ACHN (cell line): ENCODE measurements at places on chromosomes 5 and 9.
A peak's percentile ranks its signal among the peaks of the same experiment; 100 is the strongest.

GRCh38 chr5:32020946-32021345, 153.2 kb downstream of the GOLPH3 start:
- DNase-seq, result no peak

- peak; percentile 33 for DNase-seq
These were observed 68.3 kb downstream of the LPAR1 start for GRCh38 chr9:110969971-110970386.

GRCh38 chr5:120818128-120818527, 354.0 kb downstream of the PRR16 start:
- no peak for DNase-seq

GRCh38 chr5:39001683-39002082, 72.5 kb downstream of the RICTOR start:
- DNase-seq, result no peak

DNA sequence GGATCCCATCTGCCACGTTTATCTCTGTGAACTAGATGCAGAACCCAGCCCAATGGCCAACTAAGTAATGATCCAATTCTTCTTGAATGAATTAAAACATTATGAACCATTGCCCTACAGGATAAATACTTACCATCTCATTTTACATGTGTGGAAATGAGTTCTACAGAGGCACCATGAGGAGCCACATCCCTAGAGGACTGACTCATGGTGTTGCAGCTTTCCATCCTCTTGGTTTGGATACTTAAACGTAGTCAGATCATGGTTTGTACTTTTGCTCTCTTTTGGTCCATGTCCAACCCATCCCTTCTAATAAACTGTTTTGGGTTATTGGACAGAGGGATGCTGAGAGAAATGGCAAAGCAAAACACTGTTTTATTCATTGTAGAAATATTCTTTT, 484.8 kb downstream of the EBF1 start:
- DNase-seq, result no peak

DNA sequence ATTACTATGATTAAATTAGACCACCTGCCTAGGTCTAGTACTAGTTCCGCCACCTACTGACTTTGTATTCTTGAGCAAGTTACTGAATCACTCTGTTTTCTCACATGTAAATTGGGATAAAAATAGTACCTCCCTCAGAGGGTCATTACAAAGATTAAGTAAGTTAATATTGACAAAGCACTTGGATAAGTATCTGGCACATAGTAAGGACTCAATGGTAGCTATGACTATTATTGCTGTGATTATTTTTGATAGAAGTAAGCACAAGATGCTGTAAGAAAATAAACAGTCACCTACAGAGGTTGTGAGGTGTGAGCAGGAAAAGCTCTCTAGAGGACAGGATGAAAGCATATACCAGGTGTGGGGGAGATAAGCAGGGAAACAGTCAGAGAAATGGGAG, 173.1 kb upstream of the PAPPA start:
- no peak for DNase-seq

DNA sequence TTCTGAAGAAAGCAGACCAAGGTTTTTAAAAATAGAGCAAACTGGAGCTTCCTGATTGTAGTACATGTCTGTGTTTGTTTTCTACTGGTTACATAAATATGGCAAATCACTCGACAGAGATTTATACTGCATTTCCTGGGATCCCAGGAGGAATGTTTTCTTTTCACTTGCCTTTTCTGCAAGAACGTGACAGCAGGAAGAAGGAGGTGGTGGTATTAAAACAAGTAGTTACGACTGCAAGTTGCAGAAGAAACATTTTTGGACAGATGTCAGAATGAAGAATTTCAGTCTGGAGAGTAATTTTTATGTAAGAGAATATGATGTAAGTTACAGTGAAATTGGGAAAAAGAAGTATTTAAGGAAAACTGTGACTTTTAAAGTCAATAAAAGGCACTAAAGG, 253.7 kb upstream of the NFIL3 start:
- DNase-seq, result no peak

DNA sequence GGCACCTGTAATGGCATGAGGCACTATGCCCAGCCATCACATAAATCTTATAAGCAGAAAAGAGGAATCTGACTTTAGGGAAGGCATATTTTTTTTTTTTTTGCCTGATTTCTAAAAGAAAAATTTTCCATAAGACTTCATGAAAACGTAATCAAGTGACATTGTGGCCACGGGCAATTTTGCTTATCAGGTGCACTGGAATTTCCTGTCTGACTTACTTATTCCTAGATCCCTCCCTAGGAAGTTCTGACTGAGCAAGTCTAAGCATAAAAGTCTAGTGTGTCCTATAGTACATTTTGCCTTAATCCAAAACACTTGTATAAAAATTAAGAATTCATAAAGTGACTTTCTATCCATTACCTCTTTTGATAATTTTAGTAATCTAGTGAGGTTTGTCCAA, 12.5 kb downstream of the C5orf46 start:
- DNase-seq, result no peak

- no peak for DNase-seq
These were observed 139.3 kb downstream of the LHFPL2 start for GRCh38 chr5:78509145-78509865.

DNA sequence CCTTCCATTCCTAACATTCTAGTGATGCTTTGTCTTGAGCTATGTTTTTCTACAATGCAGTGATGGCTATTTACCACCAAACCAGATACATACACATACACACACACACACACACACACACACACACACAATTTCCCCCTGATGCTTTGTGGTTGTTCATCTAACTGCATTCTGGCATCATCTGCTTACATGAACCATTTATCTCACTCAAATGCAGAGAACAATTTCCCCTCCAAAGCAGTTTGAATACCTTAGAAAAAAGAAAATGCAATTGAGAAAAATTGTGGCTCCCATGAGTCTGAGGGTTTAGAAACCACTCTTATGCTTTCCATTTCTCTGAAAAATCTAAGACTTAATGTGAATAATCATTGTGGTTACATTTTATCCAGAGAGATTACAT, 1024.8 kb downstream of the TLE4 start:
- no peak for DNase-seq

GRCh38 chr9:37929441-37929895, 25.5 kb upstream of the SLC25A51 start:
- DNase-seq, result no peak

- no peak for DNase-seq
These were observed 10.6 kb upstream of the MARCHF3 start for GRCh38 chr5:127040796-127041520.

DNA sequence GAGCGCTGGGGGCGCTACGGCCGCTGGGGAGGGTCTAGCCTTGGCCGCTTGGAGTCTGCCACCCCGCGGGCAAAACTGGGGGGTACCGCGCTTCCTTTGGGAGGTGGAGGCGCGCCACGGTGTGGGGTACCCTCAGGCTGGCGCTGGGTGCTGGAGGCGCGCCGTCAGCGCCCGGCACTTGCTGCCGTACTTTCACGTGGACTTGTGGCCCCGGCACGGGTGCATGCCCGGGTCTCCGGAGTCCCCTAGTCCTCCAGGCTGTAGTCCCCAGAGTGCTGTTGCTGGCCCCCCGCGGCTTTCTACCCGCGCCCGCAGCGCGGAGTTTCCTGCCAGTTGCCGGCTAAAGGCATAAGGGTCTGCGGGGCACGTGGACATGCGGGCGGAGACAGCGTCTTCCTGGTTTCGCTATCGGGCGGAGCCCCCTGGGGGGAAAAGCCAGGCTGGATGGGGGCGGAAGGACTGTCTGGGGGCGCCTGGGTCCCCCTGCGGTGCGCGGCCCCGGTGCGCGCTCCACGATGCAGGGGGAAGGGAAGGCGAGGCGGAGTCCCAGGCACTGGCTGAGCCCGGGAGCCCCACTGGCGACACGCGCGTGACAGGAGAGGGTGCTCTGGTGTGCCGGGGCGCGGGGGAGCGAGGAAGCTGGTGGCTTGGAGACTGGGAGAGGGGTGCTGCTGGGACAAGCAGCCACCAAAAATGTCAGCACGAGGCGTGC, 666 bp downstream of the PPARGC1B start:
- peak; percentile 40 for DNase-seq

DNA sequence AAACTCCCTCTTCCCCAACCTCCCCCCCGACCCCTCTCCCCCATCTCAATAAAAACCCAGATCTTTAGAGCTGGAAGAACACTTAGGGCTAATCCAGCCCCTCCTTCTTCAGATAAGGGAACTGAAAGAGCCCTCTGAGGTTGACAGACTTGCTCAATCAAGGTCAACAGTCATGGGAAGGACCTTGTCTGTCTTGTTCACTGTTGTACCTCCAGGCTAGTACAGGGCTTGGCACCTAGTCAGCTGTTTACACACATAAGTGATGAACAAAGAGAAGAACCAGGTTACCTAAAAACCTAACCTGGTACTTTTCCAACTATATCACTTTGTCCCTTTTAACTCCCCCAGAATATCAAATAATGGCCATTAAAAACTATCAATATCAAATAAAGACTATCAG, 2.4 kb downstream of the TTC39B start:
- no peak for DNase-seq

DNA sequence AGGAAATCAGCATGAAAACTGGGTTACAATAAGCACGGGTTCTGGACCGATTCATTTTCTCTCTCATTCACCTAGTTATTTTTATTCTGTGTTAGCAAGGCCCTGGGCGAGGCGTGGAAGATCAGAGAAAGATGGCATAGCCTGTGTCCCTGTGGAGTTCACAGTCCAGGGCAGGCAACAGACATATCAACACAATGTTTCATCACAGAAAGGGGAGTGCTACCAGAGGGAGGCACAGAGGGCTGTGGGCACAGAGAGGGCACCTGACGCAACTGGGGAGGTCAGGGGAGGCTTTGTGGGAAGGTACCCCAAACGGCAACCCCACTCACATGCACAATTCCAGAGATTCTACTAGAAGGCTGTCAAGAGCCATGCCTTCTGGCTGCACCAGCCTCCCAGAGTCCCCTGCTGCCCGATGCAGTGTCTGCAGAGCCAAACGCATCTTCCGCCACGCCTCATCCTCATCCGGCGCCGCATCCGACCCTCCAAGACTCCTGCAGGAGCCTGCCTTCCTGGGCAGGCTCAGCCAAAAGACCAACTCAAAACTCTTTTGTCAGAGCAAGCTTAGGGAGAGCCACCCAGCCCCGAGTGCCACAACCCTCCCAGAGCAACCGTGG, 1.4 kb downstream of the FAM193B start:
- DNase-seq, result no peak

DNA sequence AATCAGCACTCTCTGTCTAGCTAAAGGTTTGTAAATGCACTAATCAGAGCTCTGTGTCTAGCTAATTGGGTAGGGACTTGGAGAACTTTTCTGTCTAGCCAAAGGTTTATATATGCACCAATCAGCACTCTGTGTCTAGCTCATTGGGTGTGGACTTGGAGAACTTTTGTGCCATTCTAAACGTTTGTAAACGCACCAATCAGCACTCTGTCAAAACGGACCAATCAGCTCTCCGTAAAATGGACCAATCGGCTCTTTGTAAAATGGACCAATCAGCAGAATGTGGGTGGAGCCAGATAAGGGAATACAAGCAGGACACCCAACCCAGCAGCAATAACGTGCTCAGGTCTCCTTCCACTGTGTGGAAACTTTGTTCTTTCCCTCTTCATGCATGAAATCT, 298.6 kb upstream of the PTPRD start:
- no peak for DNase-seq

DNA sequence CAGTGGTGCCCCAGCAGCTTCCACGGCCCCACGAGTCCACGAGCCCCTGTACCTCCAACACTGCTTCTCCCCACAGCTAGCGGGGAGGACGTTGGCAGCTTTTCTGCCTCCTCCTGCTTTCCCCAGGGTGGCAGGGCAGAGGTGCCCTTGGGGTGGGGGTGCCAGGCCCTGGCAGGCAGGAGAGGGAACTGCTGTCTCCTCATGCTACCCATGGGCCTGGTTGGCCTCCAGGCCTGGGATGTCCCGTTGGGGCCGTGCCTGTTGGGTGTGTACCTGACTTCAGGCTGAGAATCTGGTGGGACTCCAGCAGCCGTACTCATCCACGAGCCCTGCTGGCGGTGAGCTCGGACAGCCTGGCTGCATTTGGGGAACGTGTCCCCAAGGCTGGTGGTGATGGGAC, 27.3 kb downstream of the RXRA start:
- no peak for DNase-seq

DNA sequence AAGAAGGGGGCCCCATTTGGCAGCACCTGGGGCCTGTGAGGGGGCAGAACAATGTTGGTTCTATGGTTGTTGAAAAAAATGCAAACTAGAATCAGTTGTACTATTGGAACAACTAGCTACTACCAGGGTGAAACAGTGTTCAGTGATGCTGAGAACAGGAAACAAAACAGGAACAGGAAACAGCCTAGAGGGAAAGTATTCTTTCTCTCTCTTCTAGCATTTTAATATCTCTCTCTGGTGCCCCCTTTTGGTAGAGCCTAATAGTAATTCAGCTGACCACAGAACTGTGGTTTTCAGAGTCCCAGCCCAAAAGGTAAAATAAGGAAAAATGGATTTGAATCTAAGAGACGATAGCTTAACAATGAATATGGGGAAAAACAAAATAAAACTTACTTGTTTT, 138.0 kb upstream of the KCNN2 start:
- peak; percentile 28 for DNase-seq

DNA sequence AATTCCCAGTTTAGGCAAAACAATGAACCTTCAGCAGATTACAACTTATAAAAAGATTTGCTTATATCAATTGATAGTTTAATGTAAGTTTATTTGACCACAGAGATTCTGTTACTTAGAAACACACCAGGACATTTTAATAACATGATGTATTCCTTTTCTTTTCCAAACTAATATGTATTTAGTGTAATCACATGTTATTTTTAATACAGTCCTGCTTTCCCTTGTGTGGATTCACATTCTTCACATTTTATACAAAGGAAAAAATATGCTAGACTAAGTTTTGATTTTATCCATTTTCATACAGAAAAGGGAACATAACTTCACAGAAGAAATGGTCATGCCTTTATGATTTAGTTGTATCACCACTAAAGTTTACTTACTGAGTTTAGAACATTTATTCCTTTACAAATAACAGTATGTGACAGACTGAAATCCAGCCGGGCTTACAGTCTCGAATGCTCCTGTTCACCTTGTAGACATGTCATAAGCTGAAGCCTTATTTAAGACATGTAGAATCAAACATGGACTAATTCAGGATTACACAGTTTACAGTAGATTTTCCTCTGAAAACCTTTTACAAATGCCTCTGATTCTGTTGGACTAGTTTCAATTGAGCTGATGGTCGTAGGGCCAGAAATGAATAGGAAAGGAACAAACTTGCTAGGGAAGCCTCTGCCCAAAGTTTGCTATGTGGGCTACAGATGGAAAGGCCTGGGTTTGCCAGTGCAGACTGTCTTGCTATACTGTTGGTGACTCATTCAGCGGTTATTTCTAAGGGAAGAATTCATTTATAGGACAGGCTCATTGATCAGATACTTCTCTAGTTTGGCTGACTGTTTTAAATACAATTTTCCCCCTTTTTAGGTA, 6.6 kb upstream of the ASPN start:
- DNase-seq, result no peak
